ENCODE measurements at places on chromosomes 16 and 17.
A peak's percentile ranks its signal among the peaks of the same experiment; 100 is the strongest.

- DNase-seq, result no peak
Observed at GRCh38 chr17:65785109-65785508, 223.7 kb upstream of the AXIN2 start.

DNA sequence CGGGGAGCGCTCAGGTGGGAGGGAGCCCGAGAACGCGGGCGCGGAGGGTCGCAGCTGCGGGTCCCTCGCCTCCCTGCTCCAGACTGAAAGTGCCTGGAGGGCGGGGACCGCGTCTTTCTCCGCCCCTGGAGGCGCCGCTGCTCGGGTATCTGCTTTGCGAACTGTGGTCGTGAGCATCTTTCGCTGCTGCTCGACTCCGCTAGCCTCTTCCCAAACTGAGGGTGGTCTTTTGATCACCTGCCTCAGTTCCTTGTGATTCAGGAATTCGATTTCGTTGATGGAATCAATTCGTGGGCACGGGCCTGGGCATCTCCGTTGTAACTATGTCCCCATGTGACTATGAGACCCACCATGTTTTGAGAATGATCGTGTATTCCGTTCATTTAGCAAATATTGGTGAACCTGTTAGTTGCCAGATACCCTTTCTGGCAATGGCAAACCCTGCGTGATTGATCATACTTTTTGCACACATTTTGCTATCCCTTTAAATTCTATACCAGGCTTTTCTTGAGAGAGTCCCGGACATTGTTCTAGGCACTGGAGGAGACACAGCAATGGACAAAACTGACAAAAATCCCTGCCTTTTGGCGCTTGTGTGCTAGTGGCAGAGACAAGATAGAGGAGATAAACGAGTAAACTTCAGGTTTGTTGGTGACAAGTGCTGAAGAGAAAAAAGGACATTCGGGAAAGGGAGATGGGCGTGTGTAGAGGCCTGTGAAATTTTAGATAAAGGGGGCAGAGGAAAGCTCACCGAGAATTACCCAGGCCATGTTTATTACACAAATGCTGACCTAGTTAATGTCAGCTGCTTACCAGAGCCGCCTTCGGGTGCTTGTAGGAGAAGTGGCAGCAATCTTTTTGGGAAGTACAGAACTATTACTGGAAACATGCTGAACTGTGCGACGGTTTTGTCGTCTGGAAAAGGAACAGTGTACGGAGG is 948 bp downstream of the UTP18 start:
- DNase-seq, result peak; percentile 11

DNA sequence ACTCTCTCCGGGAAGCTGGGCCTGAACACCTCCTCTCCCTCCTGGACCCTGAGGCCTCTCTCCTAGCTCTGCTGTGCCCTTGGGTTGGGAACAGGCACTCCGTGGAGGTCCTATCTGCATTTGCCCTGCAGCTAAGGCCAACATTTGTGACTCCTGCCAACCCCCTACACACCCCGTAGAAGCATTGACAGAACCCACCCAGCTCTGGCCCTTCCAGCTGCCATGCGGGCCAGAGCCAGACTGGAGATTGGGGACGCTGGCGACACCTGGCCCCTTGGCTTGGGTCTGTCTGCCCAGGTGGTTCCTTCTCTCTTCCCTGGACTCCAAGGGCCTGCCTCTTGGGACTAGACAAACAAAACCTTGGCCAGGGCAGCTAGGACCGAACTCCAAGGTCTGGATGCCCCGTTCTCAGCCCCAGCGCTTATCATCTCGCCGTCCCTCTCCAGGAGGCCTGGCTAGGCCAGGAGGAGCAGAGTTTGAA is 644 bp upstream of the RHBDF2 start:
- no peak for DNase-seq

DNA sequence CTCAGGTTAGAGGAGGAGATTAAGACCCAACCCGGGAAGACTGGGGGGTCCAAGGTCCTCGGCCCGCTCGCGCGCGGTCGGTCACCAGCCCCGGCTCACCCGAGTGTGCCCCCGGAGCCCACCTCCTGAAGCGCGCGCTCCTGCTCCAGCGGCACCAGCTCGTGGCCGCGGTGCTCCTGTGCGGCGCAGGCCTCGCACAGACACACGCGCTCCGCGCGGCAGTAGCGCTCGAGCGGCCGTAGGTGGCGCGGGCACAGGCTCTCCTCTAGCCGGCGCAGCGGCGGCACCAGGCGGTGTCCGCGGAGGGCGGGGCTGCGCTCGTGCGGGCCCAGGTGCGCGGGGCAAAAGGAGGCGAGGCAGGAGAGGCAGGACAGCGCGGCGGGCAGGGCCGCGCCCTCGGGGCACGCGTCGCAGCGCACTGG is 618 bp downstream of the TRIM47 start:
- peak; percentile 72 for DNase-seq

DNA sequence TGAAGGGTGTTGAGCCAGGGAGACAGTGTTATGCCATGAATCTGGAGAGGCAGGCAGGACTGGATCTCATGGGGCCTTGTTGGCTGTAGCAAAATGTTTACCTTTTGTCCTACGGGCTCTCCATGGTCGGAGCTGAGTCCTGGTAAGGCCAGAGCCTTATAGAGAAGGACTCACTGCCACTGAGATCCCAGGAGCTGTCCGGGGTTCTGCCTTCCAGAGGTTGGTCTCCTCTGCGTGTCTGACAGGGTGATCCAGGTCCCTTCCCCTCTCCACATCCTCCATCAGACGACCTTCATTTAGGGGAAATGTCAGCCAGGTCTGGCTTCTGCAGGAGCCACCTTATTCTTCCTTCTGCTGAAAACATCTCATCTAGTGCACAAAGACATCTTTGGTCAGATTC is 285.2 kb upstream of the N4BP1 start:
- no peak for DNase-seq
